ENCODE measurements at places on chromosomes 3 and 15.

DNA sequence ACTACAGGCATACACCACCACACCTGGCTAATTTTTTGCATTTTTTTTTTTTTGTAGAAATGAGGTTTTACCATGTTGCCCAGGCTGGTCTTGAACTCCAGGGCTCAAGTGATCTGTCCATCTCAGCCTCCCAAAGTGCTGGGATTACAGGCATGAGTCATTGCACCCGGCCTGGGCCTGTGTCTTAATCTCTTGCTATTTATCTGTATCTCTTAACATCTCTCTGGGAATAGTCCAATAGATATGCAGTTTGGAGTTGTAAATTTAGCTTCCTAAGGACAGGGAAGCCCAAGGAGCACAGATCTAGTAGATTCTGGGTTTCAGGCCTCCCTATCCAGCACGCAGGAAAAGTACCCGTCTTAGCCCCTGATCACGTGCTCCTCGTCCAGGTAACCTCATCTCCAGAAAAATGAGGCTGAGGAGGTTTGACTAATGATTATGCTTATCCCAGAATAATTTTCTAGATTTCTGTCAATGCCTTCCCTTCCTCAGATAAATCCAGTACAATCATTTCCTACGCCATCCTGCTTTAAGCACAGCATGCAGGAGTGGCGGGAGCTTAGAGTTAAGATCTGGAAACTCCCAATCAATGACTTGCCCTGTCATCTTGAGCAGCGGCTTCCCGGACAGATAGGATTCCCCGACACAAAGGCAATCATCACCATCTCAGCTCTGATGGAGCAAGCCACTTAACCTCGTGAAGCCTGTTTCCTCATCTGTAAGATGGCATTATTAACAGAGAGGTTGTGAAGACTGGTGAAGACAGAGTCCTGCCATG lies 12.3 kb upstream of the CTDSPL start:
- DNase-seq, result no peak

DNA sequence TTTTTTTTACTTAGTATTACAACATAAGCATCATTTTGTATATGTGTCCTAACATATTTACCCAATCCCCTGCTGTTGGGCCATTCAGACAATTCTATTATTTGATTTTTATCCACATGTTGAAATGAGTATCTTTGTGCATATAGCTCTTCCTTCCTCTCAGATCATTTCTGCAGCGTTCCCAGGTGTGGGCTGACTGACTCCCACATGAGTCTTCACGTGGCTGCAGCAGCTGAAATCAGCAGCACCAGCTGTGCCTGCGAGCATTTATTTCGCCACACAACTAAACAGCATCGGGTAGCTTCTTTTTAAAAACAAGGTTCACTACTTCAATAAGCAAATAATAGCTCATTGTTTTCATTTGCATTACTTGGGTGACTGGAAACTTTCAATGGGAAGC lies 44.5 kb upstream of the PDE8A start:
- DNase-seq, result peak; percentile 30

DNA sequence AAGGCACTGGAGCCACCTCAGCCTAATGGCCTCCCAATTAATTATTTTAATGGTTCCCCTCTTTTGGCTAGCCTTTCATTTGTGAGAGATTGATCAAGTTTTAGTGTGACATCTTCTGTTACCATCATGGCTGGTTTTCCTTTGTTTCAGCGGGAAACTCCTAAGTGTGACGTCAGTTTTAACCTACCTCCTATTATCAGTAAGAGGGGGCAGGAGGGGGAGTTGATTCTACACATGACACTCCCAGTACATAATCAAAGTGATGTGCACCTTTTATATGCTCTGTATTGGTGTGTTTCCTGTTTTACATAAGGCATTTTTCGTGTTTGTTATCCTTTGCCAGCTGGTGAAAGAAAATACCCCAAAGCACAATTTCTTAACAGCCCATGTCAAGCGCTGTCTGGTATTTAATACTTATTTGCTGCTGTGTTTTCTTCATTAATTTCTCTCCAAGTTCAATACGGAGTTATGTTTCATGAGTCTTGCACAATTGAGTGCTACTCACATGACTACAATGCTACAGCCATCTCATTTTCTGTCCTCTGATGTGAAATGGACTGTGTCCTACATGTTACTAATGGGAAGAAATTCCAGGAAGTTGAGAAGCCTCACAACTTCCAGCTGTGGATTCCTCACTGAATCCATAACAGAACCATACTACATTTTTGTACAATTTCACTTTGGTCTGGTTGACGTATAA lies 52.2 kb upstream of the POLR2M start:
- peak; percentile 73 for DNase-seq

GRCh38 chr15:80780416-80781221 lies 1.4 kb downstream of the CEMIP start:
- peak; percentile 51 for DNase-seq

DNA sequence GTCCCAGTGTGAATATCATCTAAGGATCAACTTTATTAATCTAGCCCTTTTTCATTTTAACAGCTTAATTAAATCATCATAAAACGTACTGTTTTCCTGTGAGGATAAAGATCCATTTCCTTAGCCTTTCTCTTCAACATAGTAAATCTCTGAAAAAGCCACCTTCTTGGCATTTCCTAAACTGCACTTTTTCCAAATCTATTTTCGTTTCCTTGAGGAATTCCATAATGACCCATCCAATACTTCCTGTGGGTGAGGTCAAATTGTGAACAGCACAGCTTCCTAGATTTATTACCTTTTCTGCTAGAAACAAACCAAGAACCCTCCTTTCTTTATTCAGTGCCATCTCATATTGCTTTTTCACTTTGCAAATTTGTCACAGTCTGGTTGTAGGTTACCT lies 129.4 kb upstream of the CNTN4 start:
- DNase-seq, result no peak

DNA sequence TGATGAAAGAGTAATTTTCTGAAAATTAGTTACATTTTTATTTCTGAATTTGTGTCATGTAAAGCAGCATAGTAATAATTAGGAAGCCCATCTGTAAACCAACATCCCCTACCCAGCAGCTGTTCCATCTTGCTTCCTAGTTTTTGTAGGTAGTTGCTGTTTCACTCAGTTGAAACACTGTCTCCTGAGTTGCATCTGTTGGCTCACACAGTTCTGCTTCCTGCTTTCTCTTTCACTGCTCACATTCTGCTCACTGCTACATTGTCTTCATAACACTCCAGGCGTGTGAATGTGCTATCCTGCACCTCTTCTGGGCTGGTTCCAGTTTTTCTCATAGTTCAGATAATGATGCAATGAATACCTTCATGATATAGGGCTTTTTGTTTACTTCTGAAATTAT lies 123.4 kb downstream of the EPHB1 start:
- no peak for DNase-seq

DNA sequence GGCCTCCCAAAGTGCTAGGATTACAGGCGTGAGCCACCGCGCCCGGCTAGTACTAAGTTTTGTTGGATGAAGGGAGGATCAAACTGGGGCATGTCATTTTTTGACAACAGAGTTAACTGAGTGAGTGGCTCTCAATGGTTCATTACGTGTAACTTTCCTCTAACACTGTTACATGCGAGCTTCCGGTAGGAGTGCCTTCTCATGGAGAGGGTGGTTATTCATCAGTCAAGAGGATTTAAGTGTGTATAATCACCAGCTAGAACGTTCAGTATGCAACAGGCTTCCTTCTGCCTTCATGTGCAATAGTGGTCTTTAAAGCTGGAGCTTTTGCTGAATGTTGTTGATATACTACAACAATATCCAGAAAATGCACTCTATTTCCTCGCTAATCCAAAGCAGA lies 19.1 kb upstream of the GOLGA8A start:
- no peak for DNase-seq

- DNase-seq, result no peak
These were observed 1003.9 kb upstream of the NR2F2 start for GRCh38 chr15:95326431-95327182.

- peak; percentile 63 for DNase-seq
These were observed 80.6 kb upstream of the BHLHE40 start for GRCh38 chr3:4898454-4899313.

DNA sequence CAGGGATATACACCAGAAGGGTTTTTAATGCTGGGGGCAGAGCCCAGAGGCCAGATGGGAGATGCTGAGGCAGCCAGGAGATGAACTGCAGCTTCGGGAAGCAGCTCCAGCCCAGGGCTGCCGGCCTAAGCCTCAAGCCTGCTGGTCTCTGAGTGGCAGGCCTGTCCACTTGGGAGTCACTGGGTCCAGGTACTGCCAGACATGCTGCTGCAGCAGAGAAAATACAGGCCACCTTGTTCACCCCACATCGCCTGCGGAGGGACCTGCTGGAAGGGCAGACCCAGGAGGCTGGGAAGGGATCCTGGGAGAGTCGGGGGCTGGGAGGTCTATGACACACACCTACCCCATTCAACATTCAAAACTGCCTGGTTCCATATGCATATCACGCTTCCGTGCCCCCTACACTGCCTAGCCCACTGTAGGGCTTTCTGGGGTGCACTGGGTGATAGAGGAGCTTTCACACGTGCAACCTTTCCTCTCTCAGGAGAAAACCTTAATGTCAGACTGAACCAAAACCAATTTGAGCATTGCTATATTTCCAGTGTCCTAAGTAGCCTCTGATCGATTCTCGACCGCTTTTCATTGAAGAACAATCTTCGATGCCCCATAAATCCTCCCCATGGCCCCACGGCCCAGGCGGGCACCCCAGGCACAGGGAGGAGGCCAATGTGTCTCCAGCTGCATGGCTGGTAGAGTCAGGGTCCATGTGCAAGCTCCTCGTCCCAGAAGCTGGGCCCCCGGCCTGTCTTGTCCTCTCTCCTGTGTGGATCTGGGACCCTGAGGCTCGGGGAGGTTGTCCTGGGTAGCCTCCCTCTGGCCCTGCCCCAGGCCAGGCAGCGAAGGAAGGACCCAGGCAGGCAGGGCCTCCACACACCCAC lies 147.4 kb downstream of the ATP10A start:
- no peak for DNase-seq

- no peak for DNase-seq
These were observed 334.3 kb upstream of the CTDSPL start for GRCh38 chr3:37527361-37527760.

DNA sequence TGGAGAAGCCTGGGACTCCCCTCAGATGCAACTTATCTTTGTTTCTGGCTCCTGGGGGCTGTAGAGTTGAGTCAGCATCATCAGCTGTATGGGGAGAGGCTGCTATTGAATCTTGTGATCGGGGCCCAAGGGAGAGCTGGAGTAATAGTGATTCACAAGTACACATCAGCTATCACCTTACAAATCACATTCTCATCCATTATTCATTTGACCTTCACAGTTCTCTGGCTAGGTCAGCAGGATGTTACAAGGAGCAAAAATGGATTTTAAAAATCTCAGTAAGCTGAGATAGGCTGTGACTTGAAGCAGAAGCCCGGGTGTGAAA lies 175.0 kb downstream of the OPA1 start:
- peak; percentile 94 for DNase-seq

DNA sequence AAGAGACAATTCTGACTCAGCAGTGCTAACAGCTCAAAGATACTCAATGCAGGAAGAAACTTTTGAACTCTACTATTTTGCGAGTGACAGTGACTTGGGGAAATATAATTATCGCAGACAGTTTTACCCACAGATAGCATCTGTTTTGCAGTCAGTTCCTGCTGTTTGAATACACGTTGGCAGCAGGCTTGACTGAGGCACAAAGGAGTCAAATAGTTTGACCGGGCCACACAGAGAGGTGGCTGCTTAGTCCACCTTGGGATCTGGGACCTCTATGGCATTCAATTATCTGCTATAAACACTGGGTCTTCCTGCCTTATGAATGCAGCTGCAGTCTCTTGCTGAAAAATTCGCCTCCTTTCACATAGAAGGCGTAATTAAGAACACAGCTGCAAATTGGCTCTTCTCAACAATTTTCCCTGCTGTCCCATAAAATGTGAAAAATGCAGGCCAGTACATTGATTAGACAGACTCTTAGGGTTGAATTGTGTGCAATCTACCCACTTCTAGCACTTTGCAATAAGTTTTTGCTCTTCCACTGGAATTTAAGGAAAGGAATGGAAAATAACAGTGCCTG lies 56.5 kb downstream of the OTOL1 start:
- no peak for DNase-seq
